Stimulated activated CD8-positive, alpha-beta memory T cell treated with anti-CD3 and anti-CD28 coated beads, Interleukin-2, amount 100 ng/mL, for 1 hour (primary cell): ENCODE measurements at places on chromosomes 7 and 10.

GRCh38 chr7:80950550-80950967, 31.7 kb upstream of the SEMA3C start:
- DNase-seq, result no peak

- no peak for DNase-seq
These were observed at the start of gene FGL2 for GRCh38 chr7:77199013-77199966. FGL2 (minus strand) TSS chr7:77199819; CDS start chr7:77199793, 26 bp downstream.

GRCh38 chr7:93036807-93037206, 81.0 kb downstream of the SAMD9 start:
- DNase-seq, result no peak

- no peak for DNase-seq
These were observed 991.5 kb downstream of the NRG3 start for GRCh38 chr10:82866424-82867020.

DNA sequence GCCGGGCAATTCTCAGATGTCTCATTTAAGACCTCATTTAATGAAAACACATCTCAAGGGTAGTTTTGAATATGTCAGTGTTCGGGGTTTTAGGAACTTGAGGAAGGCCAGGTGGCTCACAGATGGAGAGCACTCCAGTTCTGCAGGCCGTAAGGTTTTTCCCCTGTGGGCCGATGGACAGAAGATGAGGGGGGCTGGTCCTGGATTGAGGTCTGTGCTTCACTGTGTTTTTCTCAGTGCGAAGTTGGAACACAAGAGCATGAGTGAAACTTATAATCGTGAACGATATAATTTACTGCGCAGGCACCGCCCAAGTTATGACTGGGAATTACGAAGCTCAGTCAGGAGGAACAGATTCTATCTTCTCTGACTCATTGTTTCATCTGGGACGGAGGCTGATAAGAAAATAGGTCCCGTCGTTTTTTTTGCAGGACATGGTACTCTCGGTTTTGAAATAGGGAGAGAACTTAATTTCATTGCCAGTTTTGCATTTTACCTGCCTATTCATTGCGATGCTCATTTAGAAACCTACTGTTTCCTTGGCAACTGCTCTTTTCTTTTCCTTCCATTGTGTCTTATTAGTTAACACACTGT, 591.0 kb upstream of the PFKP start:
- DNase-seq, result no peak

GRCh38 chr7:124403587-124403986, 362.0 kb downstream of the GPR37 start:
- DNase-seq, result no peak

- DNase-seq, result no peak
These were observed 156.9 kb upstream of the NPSR1 start for GRCh38 chr7:34501156-34501555.

DNA sequence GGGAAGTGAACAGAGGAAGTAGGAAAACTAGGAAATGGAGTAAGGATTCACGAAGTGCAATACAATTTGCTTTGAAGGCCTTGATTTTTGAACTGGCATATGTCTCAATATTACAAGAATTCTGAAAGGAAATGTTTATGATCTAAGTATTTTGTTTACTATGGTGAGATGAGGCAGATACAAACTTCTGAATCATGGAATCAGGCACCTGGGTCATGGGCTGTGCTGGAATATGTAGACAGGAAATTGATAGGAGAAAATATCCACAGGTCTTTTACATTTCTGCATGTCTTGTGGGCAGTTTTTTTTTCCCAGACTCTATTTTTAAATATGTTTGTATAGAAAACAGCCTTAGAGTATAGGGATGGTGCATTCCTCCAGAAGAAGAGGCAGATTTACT, 117.1 kb downstream of the PPP1R3A start:
- DNase-seq, result no peak
